Activated CD4-positive, CD25-positive, alpha-beta regulatory T cell treated with anti-CD3 and anti-CD28 coated beads, Interleukin-2, amount 50 U/mL, for 16 hours (primary cell): ENCODE measurements at places on chromosomes 12 and 14.

DNA sequence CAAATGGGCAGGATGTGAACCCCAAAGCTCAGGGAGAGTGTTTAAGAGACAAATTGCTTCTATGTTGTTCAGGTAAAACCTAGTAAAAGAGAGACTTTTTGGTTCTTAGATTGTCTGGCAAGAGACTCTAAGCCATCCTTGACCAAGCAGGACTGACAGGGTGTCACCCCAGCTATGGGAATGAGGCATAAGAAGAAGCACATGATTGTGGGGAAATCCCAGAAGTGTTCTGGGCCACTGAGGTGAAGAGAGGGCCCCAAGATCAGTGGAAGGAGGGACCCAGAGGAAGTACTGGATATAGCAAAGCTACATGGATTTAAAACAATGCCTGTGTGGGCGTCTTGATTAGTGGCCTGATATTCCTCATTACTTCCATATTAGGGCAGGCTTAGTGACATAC, 99.0 kb downstream of the SAMD4A start:
- DNase-seq = no peak

DNA sequence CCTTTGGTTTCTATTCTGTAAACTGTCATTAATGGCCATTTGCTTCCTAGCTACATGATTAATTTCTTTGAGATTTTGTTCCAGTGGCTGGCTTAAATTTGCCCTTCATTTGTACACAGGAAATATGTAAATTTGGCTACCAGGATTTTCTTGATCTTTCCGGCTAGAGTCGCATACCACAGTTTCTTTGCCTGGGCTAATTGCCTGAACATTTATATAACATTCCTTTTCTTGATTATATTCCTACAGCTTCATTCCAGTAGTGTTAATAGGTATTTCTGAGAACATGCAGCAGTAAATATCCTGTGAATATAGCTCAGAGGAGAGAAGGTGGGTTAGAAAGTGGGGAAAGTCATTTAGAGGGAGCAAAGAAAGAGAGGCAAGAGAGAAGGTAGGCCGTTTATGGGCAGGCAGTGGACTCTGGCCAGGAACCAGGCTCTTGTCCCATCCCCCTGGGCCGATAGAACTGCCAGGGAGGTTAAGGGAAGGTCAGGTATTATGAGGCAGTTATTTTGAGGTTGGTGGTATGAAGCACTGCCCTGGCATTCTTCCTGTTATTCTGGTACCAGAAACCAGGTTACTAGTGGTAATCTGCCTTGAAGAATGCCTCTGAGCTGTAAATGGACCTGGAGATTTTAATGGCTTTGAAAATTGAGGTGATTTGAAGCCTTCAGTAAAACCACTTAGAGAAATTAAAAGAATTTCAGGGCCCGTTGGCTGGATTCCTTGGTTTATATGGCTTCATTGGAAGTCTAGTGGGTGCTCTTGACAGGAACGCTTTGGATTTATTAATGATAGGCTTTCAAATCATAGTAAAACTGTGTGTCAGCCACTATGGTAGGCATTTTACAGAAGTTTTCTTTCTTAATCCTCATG, 4.4 kb downstream of the RNF10 start:
- DNase-seq = no peak

DNA sequence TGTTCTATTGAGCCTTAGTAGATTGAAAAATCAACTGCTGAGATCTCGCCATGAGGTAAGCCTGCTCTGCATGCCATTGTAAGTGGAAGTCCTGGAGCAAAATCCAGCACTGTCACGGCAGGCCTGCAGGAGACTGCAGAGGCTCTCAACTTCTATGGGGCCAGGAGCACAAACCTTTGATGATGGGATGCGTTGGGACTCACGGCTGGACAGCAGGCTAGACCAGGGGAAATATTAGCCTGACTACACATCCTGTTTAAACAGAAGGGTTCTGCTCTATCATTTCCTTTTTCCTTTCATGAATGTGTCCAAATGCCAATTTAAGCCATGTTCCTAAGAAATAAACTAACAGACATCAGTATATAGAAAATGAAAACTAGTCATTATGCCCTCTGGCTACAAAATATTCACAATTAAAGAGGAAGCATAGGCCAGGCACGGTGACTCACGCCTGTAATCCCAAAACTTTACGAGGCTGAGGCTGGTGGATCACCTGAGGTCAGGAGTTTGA, 33.9 kb upstream of the RASSF8 start:
- no peak for DNase-seq

DNA sequence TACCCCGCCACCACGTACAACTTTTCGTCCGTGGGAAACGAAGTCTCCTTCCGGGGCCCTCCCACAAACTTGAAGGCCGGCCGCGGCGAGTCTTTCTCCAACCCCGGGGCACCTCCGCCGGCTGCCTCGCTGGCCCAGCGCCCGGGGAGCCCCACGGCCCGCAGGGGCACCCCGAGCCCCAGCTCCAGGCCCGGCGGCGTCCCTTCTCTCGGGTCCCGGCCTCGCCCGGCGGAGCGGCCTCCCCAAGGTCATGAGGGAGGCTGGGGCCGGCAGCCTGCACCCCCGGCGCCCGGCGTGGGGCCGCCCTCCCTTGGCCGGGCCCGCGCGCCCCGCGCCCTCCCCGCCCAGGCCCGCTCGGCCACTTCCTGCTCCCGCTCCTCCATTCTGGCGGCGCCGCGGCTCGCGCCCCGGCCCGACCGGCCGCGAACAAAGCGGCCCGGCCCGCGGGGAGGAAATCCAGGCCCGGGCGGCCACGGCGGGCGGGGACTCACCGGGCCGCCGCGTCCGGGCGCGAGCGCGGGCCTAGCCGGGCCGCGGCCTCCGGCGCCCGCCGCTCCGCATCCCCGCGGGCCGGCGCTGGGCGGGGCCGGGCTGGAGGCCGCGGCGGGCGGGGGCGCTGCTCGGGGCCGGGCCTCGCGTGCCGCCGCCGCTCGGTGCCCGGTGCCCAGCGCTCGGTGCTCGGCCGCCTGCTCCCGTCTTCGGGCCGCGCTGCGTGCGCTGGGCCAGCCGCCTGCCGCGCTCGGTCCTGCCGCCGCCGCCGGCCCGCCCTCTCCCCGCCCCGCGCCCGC, at the start of gene AKT1:
Gene AKT1 (minus strand): TSS at position 756 of the 788 bp plus-strand sequence. CDS start 3,105 bp downstream, outside the sequence.
- DNase-seq = no peak

- no peak for DNase-seq
These were observed 26.9 kb downstream of the RAB3IP start for GRCh38 chr12:69765515-69765914.

GRCh38 chr12:47396902-47397663, 308.7 kb downstream of the RPAP3 start:
- DNase-seq = no peak

GRCh38 chr14:60508707-60509437, at the start of gene SIX6:
TSS of gene SIX6 (plus strand) at chr14:60509146. CDS start at chr14:60509399, 253 bp downstream.
- no peak for DNase-seq

- DNase-seq = no peak
These were observed 1.4 kb upstream of the TBX3 start for GRCh38 chr12:114685320-114685781.

DNA sequence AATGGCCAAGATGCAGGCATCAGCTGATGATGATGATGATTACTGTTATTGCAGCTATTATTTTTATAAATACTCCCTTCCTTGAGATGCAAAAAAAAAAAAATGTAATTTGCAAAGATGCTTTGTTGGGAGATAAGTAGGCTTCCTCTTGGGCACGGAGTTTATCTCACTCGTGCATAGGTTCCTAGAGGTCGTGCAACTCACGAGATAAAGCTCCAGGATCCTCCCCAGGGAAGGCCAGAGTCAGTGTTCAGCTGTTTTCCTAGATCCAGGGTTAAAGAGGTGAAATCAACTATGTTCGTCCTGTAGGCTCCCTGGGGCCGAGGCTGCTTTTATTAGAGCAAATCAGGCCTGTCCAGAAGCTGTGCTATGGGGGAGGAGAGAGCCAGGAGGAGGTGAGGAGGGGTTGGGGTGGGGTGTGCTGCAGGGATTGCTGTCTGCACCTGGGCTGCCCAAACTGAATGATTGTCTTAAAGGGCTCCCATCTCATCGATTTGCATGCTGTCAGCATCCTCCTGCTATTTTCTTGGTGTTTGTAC, 270.3 kb downstream of the NRXN3 start:
- DNase-seq = no peak

- no peak for DNase-seq
These were observed 47.2 kb upstream of the CTDSP2 start for GRCh38 chr12:57893431-57894353.

- DNase-seq = no peak
These were observed 1046.6 kb upstream of the USP15 start for GRCh38 chr12:61213646-61214045.

GRCh38 chr12:68864604-68865003, 56.6 kb downstream of the MDM2 start:
- no peak for DNase-seq

- no peak for DNase-seq
These were observed 123.7 kb upstream of the NTF3 start for GRCh38 chr12:5308216-5308615.

DNA sequence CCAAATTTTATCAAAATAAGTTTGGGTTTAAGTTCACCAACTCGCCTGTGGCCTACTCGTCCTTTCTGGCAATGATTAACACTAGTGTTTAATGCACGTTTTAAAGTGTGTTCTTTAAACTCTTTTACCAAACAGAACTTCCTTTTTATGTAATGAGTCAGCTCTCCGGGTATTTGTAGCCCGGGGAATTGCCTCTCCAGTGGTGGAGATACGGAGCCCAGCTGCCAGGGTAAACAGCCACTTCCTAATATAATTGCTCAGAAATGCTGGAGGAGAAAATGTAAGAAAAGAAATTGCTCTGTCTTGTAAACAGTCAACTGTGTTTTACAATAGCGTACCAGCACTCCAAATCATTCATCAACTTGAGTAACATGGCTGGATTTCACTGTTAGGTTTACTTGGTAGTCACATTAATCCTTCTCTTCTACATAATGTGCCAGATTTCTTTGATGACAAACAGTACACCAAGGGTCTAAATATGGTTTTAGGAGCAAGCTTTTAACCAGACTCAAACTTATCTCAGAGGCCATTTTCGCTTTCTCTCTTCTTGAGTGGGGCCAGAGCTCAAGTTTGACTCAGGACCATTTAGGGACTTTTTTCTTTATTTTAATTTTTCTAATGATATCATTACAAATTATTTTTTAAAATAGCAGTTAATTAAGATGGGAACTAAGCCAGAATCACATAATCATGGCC, 101.2 kb upstream of the SLC38A2 start:
- no peak for DNase-seq

DNA sequence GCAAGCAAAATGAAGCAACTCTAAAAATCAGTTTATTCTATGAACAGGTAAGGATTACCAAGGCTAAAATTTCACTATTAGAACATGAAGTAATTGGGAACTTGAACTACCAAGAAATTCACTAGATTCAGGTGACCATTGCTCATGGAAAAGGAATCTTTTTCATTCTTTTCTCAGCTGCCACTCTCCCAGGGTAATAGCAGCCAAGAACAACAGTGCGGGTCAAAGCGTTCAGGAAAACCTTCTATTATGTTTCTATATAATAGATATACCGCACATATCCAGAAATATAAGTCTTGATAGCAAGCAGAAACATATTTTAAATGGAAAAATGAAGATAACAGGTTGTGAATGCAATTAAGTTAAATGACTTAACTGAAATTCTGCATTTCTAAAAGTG, 125.6 kb downstream of the NELL2 start:
- DNase-seq = no peak

DNA sequence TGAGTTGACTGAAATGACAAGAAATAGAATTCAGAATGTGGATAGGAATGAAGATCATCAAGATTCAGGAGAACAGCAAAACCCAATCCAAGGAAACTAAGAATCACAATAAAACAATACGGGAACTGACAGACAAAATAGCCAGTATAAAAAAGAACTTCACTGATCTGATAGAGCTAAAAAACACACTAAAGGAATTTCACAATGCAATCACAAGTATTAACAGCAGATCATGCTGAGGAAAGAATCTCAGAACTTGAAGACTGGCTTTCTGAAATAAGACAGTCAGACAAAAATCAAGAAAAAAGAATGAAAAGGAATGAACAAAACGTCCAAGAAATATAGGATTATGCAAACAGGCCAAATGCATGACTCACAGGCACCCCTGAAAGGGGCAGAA, 15.3 kb upstream of the OR5AU1 start:
- DNase-seq = no peak

GRCh38 chr14:66085224-66085623, 400.9 kb upstream of the CCDC196 start:
- DNase-seq = no peak

DNA sequence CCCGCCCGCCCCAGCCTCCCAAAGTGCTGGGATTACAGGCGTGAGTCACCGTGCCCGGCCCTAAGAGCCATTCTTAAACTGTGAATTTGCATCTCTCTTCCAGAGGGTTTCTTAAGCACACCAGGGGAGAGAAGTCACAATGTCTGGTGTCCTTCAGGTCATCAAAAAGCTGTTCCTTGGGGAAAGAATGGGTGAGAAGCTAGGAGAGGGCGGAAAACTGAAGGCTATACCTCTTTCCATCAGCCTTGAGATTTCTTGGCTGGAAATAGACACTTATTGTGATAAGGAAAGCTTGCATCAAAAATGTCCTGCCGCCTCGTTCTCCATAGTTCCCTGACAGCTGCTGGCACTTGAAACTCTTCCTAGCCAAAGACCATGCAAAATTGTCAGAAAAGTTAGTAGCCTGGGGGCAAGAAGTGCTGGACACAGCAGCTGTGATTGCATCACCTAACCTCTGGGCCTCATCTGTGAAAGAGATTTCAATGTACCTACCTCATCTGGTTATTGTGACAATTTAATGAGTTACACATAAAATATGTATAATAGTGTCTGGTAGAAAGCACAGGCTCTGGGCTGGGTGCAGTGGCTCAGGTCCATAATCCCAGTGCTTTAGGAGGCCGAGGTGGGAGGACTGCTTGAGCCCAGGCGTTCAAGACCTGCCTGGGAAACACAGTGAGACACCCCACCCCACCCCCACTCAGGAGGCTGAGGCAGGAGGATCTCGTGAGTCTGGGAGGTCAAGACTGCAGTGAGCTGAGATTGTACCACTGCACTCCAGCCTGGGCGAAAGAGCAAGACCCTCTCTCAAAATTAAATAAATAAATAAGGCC, 9.7 kb upstream of the UBC start:
- no peak for DNase-seq

DNA sequence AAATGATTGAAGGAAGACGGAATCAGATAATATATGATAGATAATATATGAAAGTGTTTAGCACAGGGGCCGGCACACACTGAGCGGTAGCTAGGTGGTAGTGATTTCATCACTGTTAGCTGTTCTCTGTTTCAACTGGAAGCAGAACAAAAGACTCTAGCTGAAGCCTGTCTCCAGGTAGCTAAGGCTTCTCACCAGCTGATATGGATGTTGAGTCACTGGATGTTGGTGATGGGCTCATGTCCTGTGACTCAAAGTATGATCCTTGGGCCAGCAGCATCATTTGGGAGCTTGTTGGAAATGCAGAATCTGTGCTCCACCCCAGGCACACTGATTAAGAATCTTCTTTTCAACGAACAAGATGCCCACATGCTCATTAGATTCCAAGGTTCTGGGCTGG, 21.7 kb upstream of the KCNA5 start:
- DNase-seq = no peak

GRCh38 chr14:24834956-24835355, 201.0 kb upstream of the GZMB start:
- DNase-seq = no peak

- DNase-seq = no peak
These were observed 5.5 kb downstream of the KRT5 start for GRCh38 chr12:52514471-52515318.
